Non-pigmented ciliary epithelial cell (primary cell): ENCODE measurements at places on chromosomes 6 and 20.

GRCh38 chr6:154909821-154910220 lies 85.3 kb upstream of the TIAM2 start:
- no peak for DNase-seq

DNA sequence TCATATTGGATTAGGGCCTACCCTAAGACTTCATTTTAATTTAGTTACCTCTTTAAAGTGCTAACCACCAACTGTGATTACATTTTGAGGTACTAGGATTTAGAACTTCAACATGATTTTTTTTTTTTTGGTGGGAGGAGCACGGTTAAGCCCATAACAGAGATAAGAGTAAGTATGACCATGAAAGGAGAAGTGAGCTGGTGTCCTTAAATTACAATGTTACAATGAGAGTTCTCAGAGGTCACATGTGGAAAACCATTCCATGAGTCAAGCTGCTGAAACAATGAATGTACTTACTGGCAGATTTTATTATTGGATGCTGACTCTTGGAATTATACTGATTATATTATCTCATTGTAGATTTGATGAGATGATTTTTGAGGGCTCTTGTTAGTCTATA lies 779.3 kb upstream of the CITED2 start:
- DNase-seq, result no peak

DNA sequence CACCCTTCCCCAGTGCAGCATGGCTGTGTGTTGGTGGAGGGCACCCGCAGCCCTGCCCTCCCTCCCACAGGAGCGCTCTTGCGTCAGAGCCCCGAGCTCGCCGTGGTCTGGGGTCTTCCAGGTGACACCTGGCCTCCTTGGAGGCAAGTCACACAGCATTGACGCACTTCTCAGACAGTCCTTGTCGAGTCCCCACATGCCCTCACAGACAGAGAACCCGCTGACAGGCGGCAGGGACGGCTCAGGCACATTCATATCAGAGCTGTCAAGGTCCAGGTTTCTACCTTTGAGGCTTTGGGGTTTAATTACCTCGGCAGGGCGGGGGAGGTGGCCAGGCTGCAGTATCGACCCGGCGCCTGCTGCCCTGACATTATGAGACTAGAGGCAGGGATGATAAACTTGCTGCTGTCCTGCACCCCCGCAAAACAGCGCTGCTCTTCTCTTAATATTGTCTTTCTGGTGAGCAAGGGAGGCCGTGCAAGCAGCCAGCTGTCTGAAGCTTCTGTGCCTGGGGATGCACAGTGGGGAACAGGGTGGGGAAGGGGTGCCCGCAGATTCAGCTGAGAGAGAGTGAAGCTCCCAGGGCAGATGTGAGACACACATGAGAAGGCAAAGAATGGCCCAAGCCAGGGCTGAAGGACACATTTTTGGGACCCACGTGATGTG lies 4.7 kb downstream of the NPEPL1 start:
- no peak for DNase-seq

DNA sequence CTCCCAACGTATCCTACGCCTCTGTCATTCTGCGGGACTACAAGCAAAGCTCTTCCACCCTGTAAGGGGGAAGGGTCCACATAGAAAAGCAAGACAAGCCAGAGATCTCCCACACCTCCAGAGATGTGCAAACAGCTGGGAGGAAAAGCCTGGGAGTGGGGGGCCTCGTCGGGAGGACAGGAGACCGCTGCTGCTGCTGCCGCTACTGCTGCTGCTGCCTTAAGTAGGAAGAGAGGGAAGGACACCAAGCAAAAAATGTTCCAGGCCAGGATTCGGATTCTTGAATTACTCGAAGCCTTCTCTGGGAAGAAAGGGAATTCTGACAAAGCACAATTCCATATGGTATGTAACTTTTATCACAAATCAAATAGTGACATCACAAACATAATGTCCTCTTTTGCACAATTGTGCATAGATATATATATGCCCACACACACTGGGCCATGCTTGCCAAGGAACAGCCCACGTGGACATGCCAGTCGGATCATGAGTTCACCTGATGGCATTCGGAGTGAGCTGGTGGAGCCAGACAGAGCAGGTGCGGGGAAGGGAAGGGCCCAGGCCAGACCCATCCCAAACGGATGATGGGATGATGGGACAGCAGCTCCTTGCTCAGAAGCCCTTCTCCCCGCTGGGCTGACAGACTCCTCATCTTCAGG lies 108.8 kb upstream of the RAB32 start:
- no peak for DNase-seq

- no peak for DNase-seq
Measured at GRCh38 chr20:49272654-49273053, 5.2 kb downstream of the ZNFX1 start.

- no peak for DNase-seq
Measured at GRCh38 chr6:68726337-68726736, 91.3 kb downstream of the ADGRB3 start.
